ENCODE measurements at places on chromosomes 12 and 14. TPM values are rescaled to one million over a fixed set of nuclear protein-coding genes. Genes with fewer than 3 reads are reported as not detected.

The ZC2HC1C gene
- 4.7 TPM for total RNA-seq

The SDS gene
- not detected for total RNA-seq

The PEX5 gene
- total RNA-seq = 50.2 TPM

The C1R gene
- 5.4 TPM for total RNA-seq

The PLA2G1B gene
- total RNA-seq = not detected

The LHX5 gene
- total RNA-seq = not detected

The KRT6C gene
- 0.31 TPM for total RNA-seq

The TCTN2 gene
- total RNA-seq = 29.5 TPM

The MDP1 gene
- 16.9 TPM for total RNA-seq

The CIT gene
- total RNA-seq = 50.9 TPM

- no peak for DNase-seq
These were observed 4.1 kb downstream of the NINJ2 start for GRCh38 chr12:659090-659683.

- no peak for DNase-seq
These were observed 554 bp upstream of the TSPAN31 start for GRCh38 chr12:57744194-57744776.

DNA sequence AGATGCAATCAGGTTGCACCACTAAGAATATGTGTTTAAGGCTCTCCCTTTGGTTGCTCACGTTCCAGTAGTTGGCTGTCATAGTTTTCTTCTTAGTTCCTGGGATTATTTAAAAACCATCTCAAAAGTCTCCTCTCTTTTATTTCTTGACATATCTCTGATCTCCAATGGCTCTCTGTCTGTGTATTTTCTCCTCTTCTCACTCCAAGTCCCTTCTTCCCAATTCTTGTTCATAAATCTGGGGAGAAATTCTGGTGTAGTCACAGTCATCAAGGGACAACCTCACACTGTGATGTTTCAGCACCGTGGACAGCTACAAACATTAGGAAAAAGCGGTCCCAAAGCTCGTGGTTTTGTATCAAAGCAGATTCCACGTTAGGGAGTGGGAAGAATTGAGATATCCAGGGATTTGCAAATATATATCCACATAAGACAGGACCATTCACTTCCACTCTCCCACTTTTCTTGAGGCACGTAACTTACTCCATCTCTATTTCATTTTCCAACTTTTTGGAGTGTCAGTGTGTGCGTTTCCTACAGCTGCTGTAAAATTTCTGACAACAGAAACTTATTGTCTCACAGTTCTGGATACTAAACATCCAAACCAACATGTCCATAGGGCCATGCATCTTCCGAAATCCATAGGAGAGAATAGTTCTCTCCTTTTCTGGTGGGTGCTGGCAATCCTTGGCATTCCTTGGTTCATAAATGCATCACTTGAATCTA is 80.6 kb upstream of the TMEM233 start:
- no peak for DNase-seq

DNA sequence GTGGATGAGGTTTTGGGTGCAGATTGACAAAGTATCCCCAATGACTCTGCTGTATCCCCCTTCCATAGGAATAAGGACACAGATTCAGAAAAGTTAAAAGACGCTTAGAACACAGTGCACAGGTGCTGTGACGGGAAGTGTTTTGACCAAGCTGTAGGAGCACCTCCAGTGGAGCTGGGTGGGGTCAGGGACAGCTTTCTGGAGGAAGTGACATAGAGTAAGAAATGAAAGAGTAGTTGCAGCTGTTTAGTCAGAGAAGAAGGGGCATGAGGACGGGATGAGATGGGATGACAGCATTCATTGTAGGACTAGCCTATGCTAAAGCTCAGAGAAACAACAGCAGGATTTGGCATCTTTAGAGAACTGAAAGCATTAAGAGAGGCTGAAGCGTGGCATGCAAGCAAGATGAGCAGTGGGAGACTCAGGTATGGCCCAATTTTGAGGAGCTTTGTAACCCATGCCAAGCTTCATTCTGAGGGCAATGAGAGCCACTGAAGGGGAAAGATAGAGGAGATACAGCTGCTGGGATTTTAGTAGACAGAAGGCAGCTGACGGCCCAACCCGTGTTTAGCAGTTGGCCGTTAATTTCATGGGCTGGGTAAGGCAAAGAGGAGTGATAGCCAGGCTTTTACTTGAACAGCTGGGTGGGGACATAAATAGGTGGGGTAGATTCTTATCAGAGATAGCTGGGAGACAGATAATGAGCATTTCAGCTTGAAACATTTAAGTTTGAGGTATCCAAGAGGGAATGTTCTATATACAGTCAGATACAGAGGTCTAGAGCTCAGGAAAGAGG is 131.8 kb upstream of the KRAS start:
- DNase-seq = no peak

GRCh38 chr12:56933826-56934625 is at the start of gene SDR9C7:
TSS of gene SDR9C7 (minus strand) at chr12:56934408. CDS start at chr12:56934261, 147 bp downstream.
- DNase-seq = peak; percentile 27

DNA sequence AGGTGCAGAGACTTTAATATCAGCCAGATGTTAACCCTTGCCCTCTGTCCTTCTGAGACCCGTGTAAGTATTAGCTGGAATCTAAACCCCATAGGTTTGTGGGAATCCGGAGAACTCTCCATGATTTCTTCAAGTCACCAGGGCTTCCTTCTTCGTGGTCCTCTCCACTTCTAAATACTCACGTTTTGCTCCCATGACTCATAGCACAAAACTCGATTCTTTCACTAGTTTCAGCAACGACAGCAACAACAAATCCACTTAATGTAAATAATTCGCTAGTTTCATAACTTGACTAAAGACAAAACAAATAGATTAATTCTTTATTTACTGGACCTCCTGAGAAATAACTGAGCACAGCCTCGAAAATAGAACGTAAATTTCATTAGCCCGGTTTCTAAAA is 4.4 kb upstream of the CLEC2A start:
- no peak for DNase-seq

DNA sequence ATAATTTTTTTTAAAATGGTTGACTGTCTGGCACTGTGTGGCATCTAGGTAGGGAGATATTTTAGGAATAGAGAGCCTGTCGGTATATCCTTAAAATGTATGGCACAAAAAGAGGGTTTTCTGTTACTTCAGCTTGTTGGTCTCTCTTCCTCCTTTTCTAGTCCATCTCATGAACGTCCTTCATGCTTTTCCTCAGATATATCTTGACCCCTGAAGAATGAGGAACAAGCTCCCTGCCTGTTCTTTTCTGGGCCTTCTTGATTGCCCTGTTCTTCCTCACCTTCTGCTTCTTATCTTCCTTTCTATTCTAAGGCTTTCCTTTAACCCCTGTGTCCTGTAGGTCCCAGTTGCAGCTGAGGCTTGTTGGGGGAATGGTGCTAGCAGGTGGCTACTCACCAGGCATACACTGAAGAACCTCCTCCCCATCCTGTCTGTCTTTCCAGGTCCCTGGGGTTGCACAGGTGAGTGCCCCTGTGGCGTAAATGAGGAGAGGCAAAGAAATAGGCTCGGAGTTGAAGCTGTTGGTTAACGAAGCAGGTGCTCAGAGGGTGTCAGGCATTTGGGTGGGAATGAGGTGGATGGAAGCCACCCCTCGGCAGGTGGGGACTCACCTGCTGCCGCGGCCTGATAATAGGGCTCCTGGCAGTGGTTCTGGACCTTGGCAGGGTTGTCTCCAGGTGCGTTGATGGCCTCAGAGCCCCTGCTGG is 7.2 kb upstream of the C1R start:
- no peak for DNase-seq

- no peak for DNase-seq
These were observed 15.0 kb upstream of the NEDD1 start for GRCh38 chr12:96892104-96892503.

- no peak for DNase-seq
These were observed 37.5 kb downstream of the EID3 start for GRCh38 chr12:104340925-104341611.

DNA sequence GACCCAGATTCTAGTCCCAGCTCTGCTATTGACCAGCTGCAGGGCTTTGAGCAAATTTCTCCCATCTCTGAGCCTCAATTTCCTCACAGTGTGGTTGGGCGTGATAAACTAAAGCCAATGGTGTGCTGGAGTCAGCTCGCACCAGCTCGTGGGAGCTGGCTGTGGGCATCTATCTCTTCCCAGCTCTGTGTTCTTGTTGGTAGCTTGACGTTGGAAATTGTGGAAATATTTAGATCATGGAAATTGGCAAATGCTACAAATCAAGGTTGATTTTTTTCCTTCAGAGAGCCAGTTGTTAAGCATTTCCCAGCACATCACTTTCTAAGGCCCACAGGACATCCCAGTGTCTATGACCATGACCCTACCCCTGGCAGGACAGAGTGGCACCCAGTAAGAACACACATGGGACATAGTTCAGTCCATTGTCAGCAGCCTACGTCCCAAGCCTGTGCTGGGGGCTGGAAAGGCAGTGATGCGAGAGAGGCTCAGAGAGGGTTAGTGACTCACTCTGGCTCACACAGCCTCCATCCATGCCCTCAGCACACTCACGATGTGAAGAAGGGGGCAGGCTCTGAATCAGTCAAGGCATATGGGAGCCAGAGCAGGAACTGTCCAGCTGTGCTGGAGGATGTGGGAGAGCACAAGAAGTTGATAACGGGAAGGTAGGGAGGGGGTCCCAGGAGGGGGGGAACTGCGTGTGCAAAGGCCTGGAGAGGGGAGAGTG is 77.6 kb downstream of the LGMN start:
- DNase-seq = no peak

DNA sequence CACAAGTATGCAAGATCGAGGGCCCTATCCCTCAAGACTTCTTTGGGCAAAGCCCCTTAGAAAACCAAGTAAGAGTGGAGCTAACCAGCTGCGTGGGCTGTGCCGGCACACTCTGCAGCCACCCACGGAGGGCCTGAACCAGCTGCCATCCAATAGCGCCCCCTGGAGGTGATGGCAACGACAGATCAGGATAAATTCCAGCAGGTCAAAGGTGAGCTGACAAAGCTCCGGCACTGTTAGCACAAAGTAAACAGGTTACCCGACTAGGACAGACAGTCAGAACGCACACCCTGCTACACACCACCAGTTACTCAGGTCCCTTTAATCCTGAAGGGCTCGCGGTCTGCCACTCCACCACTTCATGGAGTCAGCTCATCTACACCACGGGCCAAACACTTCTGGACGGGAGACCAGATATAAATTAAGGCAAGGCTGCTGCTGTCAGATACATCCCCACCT is 4.9 kb downstream of the ZBTB39 start:
- DNase-seq = peak; percentile 80

- no peak for DNase-seq
These were observed 229.2 kb downstream of the ALX1 start for GRCh38 chr12:85509081-85509856.

GRCh38 chr12:19908830-19909229 is 459.5 kb upstream of the PDE3A start:
- DNase-seq = no peak

DNA sequence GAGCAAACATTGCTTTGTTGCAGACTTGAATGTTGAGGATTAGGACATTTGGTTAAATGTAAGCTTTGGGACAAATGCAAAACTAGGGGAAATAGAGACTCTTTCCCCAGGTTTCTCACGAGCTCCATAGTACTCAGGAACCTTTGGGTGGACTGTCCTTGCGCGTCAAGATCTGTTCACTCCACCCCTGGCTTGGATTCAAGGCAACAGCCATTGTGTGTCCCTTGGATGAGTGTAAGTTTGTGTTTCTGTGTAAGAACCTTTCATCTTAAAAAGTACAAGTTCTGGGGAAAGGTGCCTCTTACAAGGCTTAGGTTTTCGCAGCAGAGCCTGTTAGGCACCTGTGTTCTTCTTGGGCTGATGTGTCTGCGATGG is 3.7 kb downstream of the SUSD6 start:
- no peak for DNase-seq

DNA sequence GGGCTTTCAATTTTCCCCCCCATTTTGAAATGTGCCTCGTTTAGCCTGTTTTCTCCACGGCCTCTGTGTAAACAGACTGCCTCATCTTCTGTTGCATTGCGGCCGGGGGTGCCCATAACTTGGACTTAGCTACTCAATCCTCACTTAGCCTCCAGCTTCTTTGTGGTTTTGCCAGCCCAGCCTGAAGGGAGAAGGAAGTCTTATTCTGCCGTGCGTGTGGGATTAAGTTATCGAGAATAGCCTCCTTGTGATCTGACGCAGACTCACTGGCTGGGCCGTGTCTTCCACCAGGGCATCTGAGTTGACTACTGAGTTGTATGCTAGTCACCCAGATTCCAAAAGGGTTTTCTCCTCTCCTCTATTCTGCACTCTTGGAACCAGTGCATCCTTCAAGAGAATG is 8.1 kb downstream of the PRKAB1 start:
- DNase-seq = no peak

- DNase-seq = no peak
These were observed 26.6 kb downstream of the PIGH start for GRCh38 chr14:67573228-67574010.

DNA sequence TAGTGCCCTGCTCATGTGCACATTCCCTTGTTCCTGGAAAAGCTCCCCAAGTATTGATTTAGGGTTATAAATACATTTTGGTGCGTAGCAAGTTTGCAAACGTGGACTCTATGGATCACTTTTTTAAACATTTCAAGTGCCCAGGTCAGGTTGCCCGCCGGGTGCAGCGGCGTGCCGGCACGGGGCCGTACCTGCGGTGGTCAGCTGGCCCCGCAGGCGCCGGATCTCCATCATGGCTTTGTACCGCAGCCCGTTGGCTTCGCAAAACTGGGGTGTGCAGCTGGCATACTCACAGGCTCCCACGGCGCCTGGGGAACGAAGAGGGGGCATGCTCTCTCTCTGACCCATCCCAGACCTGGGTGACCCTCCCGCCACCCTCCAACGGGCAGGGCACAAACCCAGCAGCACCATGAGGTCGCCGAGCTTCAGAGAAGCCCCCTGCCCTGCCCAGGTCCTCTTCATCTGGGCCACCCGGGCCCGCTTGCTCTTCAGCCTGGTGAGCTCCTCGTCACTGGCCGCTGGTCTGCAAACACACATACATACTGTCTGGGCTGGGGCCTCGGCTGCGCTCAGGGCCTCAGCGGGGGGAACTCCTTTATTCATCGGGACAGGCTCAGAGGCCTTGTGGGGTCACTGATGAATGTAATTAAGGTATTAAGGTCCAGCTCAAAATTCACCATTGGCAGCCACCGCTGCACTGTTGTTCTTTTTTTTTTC is 35.1 kb downstream of the DHX37 start:
- DNase-seq = no peak

- no peak for DNase-seq
These were observed 5.3 kb downstream of the PHETA1 start for GRCh38 chr12:111363578-111363977.

- no peak for DNase-seq
These were observed 17.2 kb downstream of the RILPL1 start for GRCh38 chr12:123516216-123516780.
